ENCODE measurements at places on chromosomes 11 and 22.

DNA sequence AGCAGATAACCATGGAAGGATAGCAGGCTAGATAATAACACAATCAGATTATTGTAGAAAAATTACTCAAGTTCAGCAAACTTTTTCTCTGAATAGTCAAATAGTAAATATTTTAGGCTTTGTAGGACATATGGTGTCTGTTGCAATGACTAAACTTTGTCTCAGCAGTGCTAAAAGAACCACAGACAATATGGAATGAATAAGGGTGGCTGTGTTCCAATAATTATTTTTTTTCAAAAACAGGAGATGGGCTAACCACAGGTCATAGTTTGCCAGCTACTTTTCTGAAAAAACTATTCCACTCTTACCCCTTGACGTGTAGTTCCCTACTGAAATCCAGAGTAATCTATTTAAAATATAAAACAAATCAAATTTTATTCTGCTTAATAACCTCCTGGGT, 153.9 kb upstream of the LRRC4C start:
- DNase-seq: no peak

DNA sequence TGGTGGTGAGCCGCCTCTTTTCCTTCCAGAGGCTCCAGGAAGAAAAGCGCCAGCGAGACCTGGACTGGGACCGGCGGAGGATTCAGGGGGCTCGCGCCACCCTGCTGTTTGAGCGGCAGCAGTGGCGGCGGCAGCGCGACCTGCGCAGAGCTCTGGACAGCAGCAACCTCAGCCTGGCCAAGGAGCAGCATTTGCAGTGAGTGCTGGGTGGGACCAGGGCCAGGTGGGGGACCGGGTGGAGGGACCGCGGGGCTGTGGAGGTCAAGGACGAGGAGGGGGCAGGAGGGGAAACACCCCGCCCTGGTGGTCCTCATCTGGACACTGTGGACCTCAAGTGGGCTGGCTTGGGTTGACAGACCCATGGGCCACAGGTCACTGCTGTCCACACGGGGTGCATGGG, 17.4 kb downstream of the RIBC2 start:
- DNase-seq: no peak

DNA sequence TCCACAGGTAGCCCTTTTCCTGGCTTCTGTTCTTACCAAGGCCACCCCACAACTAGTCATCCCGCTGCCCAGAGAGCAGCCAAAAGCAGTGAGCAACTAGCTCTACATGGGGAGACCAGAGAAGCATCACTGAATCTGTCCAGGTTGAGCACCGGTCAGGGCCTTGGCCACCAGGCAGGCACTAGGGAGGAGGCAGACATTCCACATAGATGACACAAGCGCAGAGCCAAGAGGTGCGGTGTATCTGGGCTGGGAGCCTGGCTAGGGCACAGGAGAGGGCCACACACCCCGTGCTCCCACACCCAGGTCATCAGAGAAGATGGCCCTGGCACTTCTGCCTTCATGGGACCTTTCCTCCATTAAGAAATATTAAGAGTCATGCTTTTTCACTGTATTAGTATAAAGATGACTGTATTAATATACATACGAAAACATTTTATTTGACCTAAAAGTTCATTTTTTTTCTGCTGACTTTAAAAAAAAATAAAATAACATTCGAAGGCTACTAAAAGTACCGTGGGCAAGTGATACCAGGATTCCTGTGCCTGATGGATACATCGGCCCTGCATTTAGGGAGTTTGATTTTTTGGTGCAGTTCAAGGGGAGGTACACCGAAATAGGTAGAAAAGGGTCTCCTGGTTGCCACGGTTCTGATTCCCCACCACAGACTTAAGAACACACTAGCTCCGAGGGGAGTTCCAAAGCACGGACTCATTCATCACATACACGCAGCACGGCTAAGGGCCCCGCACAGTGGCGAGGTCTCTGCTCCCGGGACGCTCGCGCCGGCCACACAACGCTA, 1.2 kb downstream of the DGCR2 start:
- DNase-seq: no peak

DNA sequence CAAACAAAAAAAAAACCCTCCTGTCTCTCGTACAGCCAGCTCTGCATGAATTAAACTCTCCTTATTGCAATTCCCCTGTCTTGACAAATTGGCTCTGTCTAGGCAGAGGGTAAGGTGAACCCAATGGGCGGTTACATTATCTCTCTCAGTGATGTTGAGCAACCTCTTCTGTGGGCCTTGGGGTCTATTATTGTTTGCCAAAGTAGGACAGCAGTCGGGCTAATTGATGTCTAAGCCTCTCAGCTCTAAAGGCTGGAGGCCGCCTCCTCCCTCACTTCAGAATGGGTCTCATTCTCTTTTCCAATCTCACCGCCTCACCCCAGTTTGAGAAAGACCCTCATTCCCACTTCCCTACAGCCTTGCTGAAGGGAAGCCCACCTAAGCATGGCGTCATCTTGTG, 1.3 kb upstream of the SLC25A45 start:
- DNase-seq: no peak

GRCh38 chr11:22786475-22786874, 43.1 kb downstream of the SVIP start:
- DNase-seq: no peak

- DNase-seq: no peak
Measured at GRCh38 chr11:102476812-102477211, 24.2 kb upstream of the TMEM123 start.

GRCh38 chr11:119409731-119410130, 13.2 kb downstream of the THY1 start:
- no peak for DNase-seq

DNA sequence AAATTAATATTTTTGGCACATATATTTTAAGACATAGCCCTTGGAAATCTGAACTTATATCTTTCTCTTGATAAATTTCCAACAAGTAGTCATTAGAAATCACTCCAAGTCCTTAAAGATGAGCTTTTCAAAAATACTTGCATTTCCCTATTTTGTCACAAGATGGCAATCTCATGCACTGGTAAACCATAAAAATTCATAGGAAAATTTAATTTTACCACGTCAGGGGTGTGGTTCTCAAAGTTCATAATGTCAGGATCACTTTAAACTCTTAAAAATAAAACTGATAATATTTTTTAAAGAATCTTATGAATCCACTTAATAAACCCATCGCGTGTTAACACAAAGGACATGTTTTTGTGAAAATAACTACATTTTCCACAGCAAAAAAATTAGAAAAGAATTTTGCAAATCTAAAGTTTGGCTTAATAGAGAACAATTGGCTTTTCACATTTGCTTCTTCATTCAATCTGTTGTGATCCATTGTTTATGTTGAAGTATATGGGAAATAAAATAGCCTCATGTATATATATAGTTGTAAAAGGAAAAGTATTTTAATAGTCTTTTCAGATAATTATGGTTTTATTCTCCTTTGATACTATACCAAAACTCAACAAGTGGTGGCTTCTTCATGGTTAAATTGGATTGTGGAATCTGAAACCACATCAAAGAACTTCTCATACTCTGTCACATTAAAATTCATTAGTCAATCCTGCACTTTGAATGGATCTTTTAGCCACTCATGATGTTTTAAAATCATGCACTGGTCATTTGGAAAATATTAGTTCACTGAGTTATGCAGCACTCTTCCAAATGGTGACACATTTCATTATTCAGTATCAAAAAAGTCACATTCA, 169.1 kb downstream of the CADM1 start:
- DNase-seq: no peak

GRCh38 chr11:32326522-32326921, 108.8 kb downstream of the WT1 start:
- DNase-seq: no peak

DNA sequence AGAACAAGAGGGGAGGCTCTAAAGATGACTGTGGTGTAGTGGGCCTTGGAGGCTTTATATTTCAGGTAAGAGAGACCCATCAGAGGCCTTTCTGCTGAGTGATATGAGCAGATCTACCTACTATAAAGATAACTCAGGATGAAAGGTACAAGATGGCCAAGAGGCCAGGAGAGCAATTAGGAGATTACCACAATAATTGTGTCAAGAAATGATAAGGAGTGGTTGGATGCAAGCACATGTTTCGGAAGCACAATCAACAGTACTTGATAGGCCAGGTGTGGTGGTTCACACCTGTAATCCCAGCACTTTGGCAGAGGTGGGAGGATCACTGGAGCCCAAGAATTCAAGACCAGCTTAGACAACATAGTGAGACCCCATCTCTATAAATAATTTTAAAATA, 43.8 kb downstream of the SIK3 start:
- no peak for DNase-seq

DNA sequence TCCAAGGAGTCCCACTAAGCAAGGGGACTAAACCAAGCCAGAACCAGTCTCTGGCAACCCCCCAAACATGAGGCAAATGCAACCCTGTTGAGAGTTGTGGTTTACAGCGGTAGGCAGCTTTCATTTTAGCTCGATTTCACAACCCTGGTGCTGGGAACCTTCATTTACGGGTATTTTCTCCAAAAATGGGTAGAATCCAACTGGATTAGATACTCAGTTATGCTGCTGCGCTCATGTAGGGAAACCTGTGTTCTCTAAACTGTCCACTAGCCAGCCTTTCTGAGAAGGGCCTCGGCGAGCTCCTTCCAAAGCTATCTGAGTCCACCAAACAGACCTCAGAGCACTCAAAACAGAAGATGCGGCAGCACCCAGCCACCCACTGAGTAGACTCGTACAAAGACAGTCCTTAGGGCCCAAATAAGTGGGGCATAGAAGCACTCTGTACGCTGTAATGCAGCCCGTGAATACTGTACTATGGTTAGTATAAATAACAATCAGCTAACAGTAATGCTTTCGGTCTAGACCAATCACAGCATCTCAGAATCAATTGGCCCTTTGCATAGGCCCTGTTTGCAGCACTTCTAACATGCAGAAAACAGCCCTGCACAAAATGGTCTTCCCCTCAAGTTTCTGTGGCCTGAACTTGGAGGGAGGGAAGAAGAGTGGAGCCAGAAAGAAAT, 104.7 kb downstream of the ETS1 start:
- DNase-seq: no peak

DNA sequence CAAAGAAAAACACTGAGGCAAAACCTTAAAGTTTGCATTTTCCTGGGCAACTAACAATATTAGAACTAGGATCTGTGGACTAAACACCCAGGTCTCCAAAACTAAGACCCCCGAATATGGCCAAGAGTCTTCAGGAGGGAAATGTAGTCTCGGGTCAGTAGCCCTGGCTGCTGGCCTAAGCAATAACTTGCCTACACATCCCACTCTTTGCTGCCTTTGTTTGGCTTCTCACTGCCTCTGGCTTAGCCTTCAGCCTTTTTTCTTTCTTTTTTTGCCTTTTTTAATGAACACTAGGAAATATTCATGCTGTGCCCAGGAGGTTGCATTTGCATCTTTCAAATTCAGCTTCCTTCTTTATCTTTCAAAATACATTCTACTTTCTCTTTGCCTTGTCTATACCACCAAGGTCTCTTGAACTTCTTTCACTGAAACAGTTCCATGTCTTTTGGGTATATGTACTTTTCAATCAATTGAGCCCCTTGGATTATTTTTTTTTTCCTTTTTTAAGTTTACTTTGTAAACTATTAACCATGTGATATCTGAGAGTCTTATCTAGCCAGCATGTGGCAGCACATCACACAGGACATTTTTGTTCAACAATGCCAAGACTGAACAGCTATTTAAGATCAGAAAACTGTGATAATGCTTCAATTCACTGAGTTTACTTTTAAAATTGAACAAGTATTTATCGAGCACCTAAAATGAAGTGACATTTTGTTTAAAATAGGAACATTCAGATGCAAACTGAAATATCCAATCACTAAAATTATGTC, 165.0 kb upstream of the TRPC6 start:
- no peak for DNase-seq

- DNase-seq: no peak
Measured at GRCh38 chr11:86577644-86578636, 94.5 kb downstream of the ME3 start.

GRCh38 chr11:35859301-35859700, 84.6 kb upstream of the LDLRAD3 start:
- DNase-seq: no peak

DNA sequence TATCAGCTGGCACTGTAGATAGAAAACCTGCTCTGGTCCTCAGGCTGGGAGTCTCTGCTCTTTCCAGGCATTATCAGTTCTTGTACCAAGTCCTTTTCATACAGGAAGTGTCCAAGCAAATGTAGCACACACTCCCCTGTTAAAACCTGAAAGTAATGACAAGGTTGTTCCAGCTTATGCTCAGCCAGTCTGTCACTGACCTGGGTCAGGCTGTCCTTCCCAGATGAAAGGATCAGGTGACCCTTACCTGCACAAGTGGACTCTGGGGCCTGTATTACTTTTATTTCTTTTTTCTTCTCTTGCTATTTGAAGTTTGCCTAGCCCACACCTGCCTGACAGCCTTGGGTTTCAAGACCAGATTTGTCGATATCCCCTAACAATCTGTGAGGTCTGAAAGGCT, 156.3 kb upstream of the SESN3 start:
- DNase-seq: no peak

DNA sequence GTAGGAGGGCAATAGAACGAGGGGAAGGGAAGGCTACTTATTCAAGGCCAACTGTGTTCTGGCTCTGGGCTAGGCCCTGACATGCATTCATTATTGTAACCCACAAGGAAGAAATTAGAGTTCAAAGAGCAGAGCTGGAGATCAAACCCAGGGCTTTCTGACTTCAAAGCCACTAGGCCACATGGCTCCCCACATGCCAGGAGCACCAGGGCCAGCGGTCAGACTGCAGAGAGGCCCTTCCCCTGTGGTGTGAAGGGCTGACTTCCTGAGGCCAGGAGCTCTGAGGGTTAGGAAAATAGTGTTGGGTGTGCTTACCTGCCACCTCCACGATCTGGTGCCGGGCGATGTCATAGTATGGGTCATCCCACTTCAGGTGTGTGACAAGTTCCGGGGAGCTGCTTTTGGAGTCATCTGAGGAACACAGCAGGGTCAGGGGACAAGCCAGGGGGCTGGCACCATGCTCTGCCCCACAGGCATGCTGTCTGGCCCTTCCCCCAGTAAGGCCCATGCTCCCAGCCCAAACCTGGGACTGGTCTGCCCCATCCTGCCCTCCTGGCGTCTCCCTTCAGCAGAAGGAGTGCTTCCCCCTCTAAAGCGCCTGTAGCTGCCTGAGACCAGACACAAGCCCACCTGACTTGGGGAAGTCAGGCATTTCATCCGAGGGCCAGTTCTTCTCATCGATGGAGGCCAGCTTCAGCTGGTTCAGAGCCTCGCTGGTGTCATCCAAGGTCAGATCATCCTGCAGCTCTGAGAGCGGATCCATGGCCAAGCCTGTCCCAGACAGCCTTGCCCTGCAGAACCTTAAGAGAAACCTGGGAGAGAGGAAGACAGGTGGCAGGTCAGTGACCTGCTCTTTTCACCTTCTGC, 4.8 kb downstream of the ARHGAP1 start:
- DNase-seq: no peak

DNA sequence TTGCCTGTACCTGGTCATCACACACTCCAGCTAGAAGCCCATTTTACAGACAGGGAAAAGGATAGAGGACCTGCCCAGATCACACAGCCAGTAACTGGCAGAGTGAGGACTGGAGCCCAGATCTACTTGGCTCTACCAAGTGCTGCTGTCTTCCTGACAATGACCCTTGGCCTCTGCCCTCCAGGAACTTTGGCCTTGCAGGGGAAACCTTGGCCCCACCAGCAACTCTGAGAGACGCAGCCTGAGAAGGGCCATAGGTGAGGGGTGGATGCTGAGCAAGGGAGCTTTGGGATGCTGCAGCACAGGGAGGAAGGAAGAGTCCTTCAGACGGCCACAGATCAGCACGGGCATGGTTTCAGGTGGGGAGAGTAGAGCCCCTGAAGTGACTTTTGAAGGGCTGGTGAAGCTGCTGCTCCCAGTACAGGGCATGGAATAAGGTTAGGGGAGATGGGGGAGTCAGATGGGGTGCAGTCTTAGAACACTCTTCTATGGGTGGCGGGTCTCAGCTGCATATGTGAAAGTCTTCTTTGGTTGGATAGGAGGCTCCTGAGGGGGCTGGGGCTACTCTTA, 2.0 kb upstream of the CAPN5 start:
- DNase-seq: no peak

GRCh38 chr11:69703768-69704507, at the start of gene FGF19:
FGF19 (minus strand) TSS chr11:69704022; CDS start chr11:69703876, 146 bp downstream.
- DNase-seq: no peak
